ENCODE measurements at places on chromosomes 16 and 17.

DNA sequence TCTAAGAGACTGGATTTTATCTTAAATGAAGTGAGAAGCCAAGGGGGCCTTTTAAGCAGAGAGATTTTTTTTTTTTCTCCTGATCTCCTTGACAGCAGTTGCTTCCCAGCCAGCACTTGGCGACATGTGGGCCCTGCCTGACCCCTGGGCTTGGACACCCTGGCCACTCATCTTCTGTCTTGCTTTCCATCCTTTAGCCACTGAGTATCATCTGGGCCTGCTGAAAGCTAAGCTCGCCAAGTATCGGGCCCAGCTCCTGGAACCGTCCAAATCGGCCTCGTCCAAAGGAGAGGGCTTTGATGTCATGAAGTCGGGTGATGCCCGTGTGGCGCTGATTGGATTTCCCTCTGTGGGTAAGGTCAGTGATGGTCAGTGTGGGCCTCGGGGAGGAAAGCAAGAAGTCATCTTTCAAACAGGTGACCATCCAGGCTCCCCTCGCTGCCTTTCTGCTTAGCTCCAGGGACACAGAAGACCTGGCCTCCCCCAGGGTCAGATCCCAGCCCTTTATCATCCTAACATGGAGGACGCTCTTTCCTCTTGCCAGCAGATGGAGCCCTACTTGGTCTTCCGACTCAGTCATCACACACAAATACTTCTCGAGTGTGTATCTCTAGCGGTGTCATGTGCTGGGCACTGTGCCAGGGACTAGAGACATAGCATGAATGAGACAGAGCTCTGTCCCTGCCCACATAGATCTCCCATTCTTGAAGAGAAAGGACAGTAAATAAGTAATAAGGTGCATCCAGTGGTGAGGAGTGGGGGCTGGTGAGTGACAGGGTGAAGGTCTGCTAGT lies 6.1 kb downstream of the DRG2 start:
- no peak for DNase-seq

- no peak for DNase-seq
Measured at GRCh38 chr17:74307984-74308773, 17.8 kb upstream of the KIF19 start.

GRCh38 chr16:56738221-56738620 lies 8.3 kb downstream of the NUP93 start:
- no peak for DNase-seq

DNA sequence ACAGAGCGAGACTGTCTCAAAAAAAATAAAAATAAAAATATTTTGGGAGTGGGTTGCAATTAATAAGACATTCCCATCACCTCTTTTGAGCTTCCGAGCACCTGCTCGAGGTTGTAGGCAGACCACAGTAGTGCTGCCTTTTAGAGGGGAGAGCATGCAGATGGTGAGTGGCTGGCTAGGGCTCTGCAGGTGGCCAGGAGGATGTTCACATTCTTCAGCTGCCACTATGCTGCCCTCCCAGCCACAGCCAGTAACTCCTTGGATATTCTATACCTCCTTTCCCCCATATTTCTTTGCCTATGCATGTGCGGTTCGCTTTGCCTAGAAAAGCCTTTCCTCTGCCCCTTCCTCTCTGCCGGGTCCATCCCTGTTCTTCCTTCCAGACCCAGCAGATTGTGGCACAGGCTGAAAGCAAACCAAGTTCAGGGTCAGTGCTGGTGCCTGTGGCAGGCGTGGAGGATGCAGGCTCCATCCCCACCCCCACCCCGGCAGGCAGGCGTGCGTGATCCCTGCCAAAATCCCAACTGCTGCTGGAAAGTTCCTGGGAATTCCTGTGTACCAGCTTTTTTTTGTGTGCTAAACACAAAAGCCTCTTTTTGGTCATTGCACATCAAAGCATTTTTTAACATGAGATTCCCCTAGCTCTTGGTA lies 33.8 kb upstream of the CMIP start:
- DNase-seq = no peak

- DNase-seq = peak; percentile 23
Measured at GRCh38 chr17:47239967-47240651, 13.5 kb upstream of the ITGB3 start.

DNA sequence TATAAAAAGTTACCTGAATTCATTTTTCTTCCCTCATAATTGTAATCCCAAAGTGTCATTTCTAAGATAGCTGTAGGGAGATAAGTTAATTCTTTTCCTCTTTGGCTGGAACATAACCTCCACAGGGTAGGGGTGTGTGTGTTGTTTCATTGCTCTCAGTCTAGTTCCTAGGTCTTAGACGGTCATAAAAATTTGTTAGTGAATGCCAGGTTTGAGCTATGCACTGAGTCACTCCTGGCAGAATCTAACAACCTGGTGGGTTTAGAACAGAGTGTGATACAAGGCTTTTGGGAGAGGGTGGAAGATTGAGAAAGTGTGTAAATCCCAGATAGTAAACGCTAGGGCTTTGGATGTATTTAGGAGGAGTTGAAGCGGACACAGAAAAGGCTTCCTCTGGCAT lies 894 bp upstream of the PHKG2 start:
- no peak for DNase-seq

GRCh38 chr16:10980813-10981212 lies 36.4 kb downstream of the CLEC16A start:
- DNase-seq = no peak

DNA sequence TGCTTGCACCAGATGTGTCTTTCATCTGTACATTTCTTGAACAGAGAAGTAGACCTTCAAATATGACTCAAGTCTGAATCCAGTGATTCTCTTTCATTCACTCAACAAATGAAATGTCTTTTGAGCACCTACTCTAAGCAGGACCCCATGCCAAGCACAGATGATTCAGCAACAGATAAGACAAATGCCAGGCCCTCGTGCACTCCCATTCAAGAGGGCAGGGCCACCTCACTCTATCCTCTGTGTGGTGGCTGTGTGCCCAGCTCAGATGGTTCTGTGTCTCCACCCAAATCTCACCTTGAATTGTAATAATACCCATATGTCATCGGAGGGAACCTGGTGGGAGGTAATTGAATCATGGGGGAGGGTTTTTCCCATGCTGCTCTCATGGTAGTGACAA lies 74.1 kb upstream of the NKD1 start:
- no peak for DNase-seq

GRCh38 chr16:69514356-69514755 lies 51.4 kb upstream of the NFAT5 start:
- no peak for DNase-seq

DNA sequence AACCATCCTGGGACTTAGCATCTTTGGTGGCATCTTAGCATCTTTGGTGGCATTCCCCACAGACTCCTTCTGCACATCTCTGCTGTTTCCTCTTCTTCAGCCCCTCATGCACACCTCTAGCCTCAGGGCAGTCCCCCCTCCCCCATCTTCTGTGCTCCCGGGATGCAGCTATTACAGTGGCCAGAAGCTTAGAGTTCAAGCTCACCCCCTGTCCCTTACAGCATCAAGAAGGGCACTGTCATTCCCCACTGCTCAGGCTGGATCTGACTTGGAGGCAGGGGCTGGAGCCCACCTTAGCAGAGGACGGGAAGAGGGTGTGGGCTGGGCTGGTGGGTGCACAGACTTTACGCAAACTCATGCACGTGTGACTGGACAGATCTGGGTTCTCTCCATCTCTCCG lies 650 bp downstream of the EPN3 start:
- DNase-seq = no peak

GRCh38 chr17:6462692-6463091 lies 18.4 kb downstream of the PIMREG start:
- no peak for DNase-seq

DNA sequence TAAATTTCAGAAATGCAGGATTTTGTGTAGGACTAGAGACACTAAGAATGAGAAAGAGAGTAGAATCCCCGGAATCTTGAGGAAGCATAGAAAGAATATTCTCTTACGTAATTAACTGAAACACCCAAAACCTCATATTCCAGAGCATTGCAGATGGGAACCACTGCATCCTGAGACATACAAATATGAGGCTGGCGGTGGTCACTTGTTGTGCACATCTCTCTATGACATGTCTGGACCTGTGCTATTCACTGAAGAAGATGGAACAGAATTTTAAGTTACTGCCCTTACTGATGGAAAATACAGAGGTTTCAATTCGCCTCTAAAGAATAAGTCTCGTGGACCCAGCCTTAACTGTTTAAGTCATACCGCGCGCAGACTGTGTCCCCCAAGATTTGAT lies 806 bp downstream of the RAD51C start:
- no peak for DNase-seq

- DNase-seq = no peak
Measured at GRCh38 chr17:27905447-27906225, 12.5 kb upstream of the LYRM9 start.

- peak; percentile 83 for DNase-seq
Measured at GRCh38 chr16:12229759-12230594, 253.4 kb downstream of the SNX29 start.

DNA sequence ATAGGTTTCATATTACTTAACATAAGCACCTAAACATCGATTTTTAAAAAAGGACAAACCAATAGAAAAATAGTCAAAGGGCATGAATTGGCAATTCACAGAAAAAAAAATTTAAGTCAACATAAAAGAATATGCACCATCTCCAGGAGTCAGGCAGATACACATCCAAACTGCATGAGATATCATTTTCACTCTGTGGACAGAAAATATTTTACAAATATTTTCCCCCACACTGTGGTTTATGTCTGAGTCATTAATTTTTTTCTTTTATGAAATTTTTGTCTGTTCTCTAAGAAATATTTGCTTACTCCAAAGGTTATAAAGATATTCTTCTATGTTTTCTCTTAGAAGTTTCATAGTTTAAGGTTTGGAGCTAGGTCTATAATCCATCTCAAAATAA lies 74.4 kb upstream of the DNAH17 start:
- DNase-seq = no peak

DNA sequence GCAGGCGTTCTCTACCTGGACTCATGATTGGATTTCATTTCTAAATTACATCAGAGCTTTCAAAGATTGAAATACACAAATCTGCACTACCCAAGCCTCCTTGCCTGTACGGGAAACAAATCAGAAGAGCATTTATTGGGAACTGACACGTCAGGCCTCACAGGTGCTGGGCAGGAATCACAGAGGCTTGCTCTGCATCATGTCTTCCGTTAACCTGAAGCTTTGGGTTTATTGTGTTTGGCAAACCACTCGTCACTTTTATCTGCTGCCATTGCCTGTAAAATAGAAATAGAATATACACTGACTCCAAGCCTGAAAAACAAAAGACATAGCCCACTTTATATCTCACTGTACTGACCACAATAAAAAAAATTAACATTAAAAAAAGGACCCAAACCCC lies 7.9 kb upstream of the GEMIN4 start:
- no peak for DNase-seq

DNA sequence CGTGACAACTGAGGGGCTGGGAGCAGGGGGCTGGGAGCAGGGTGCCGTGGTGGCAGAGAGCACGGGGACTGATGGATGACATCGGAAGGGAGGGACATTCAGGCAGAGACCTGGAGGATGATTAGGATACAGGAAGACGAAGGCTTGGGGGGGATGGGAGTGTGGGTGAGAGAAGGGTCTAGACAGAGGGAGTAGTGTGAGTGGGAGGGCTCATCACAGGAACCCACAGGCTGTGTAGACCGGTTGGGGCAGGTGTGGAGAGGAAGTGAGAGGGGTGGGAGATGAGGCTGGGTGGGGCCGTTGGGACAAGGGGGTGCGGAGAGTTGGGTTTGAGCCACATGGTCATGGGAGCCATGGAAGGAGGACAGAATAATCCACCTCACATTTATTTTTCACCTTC lies 83.8 kb downstream of the RAP1GAP2 start:
- no peak for DNase-seq

- DNase-seq = peak; percentile 82
Measured at GRCh38 chr16:67449336-67449735, 18.4 kb downstream of the HSD11B2 start.

DNA sequence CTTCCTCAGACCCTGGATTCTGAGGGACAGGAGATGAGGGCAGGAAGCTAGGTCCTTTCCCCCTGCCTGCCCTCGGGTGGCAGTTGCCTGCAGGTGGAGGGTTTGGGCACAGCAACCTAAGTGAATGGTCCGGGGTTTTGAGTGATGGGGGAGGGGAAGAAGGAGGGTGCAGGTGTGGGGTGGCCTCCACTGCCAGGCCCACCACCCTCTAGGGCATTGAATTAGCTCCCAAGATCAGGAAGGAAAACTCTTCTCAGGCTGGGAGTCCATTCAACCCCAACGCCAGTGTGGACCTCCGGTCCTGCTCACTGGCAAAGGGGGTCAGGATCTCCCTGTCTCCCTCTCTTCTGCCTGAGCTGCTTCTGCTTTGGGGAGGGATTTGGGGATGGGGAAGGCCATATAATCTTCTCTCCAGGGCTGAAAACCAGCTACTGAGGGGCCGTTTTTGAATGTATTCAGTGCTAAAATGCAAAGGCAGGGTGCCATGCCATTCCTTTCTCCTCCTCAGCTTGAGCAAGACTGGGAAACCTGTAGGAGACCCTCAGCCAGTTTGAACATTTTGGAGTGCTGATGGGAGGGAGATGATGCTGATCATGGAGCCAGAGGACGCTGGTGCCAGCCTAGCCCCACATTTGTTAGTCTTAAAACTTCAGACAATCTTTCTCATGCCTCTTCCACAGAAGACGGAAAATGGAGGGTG lies 18.8 kb downstream of the GRB7 start:
- no peak for DNase-seq

- peak; percentile 46 for DNase-seq
Measured at GRCh38 chr16:75789237-75789636, 62.9 kb upstream of the CPHXL start.

GRCh38 chr16:67237396-67238277 lies 9.6 kb downstream of the FHOD1 start:
- DNase-seq = no peak

GRCh38 chr17:80889231-80890195 lies 102.1 kb upstream of the CHMP6 start:
- no peak for DNase-seq
